ENCODE measurements at places on chromosomes 1 and 21. TPM values are rescaled to one million over a fixed set of nuclear protein-coding genes. Genes with fewer than 3 reads are reported as not detected.

The HMCN1 gene
- total RNA-seq = 0.27 TPM

The CD46 gene
- 109 TPM for total RNA-seq

The GNG5 gene
- total RNA-seq = 63.5 TPM

The LRRIQ3 gene
- 1.00 TPM for total RNA-seq

The RGS8 gene
- total RNA-seq = not detected

- no peak for DNase-seq
These were observed 25.2 kb upstream of the CDCA8 start for GRCh38 chr1:37667023-37667671.

- no peak for DNase-seq
These were observed 181.8 kb upstream of the ADGRL4 start for GRCh38 chr1:79188337-79188736.

- no peak for DNase-seq
These were observed 71.4 kb downstream of the USP1 start for GRCh38 chr1:62508187-62508758.

- DNase-seq = no peak
These were observed 1524.3 kb upstream of the B3GALT2 start for GRCh38 chr1:194710671-194711070.

DNA sequence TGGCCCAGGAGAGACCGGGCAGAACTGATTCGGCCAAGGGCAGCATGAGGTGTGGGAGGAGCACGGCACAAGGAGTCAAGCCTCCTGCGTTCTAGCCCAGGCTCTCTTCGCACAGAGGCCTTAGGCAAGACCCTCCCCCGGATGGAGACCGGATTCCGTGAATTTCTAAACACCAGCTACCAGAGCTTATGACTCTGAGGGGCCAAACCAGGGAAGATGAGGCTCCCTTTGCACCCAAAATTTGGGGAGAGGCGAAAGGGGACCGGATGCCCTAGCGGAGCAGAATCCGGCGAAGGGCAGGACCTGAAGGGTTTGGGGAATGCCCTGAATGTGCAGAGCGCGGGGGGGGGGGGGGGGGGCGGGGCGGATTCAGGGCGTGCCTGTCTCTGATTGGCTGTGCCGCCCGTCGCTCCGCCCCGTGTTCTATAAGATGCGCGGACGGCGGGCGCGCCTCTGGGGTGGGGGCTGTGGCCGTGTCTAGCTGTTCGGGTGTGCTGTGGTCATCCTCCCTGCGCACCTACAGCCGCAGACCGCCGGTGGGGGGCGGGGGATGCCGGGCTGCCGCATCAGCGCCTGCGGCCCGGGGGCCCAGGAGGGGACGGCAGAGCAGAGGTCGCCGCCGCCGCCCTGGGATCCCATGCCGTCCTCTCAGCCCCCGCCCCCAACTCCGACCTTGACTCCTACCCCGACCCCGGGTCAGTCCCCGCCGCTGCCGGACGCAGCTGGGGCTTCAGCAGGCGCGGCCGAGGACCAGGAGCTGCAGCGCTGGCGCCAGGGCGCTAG, at the start of gene TRNP1:
Gene TRNP1, plus strand, starts transcription at position 456 of the 783 bp plus-strand sequence. Its CDS starts 95 bp downstream, at position 551.
- peak; percentile 68 for DNase-seq

DNA sequence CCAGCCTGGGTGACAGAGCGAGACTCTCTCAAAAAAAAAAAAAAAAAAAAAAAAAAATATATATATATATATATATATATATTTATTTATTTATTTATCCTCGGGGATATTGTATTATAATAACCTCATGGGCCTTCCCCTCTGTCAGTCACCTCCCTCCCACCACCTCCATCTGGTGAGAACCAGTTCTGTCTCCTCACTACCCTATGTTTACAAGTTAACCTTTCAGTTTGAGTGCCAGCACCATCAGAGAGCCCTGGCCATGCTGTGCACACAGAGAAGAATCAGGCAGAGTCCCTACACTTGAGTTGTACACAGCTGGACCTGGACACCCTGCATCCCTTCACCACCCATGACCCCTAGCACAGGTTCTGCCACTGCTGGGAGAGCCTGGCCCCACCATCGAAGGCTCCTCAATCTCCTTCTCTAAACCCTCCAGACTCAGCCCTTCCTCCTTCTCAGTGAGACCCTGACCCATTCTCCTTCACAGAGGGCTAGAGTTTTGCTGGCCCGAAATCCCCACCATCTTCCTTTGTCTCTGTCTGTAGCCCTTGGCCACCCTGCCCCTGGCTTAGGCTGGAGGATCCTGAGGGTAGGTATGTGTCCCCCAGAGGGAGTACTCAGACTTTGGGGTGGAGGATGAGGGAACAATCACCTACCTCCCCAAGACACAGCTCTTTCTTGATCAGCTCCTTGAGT, 1.2 kb downstream of the S100A5 start:
- DNase-seq = no peak

GRCh38 chr1:233584931-233585330, 29.0 kb upstream of the KCNK1 start:
- DNase-seq = no peak

GRCh38 chr1:151897991-151898431, 11.3 kb downstream of the THEM4 start:
- DNase-seq = no peak

DNA sequence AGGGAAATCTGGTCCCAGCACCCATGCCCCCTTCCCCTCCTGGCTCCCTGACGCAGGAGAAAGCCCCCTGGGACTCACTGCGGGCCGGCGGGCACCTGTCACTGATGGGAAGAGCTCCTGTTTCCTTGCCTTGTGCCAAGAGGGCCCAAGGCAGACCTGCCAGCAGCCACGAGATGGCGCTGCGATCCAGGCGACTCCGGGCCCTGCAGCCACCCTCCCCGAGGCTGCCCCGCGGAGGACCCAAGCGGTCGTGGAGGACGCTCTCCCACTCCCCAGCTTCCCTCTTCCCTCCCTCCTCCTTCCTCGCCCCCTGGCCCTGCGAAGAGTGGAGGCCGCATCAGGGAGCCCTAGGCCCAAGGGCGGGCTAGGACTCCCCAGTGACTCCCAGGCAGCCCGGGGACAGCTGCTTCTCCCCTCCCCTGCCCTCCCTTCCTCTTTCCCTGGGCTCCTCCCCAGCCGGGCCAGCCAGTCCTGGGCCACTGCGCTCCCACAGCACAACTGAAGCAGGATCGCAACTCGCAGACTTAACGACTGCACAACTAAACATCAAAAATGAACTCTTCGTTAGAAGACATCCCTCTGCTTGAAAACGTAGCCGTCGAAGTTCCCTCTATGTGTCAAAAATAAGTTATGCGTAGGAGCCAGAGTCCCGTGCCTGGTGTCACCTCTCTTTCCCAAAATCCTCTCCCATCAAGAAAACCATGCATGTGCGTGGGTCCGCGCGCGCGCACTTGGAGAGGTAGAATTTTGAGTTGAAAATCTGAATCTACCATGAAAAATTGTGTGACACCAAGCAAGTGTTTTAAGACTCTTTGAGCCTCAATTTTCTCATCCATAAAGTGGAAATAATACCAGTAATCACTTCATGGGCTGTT, 34.2 kb downstream of the BATF3 start:
- DNase-seq = peak; percentile 80

Measured in activated B cell treated with CpG ODN at 0.5 μM for 24 hours (primary cell).